Activated naive CD4-positive, alpha-beta T cell (primary cell): ENCODE measurements at places on chromosomes 2 and 18.

DNA sequence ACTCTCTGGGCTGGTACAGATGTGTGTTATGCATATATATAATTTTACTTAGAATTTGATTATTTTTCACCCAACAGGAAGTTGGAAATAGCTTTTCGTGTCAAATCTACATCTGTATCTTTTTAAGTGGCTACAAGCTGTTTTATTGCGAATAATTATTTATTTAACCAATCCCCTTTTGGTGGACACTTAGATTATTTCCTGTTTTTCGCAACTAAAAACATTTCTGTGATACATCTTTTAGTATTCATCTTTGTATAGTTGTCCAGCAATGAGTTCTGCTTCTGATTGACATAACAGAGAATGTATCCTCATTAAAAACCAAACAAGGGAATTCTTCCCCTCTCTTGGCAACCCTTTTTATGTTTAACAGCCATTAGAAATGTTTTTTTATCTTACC is 16.6 kb downstream of the SEC11C start:
- DNase-seq, result no peak

GRCh38 chr18:72867746-72868584 is at the start of gene NETO1:
Gene NETO1, minus strand, starts transcription at chr18:72867987. Its CDS starts 696 bp downstream, at chr18:72867291.
- DNase-seq, result no peak

DNA sequence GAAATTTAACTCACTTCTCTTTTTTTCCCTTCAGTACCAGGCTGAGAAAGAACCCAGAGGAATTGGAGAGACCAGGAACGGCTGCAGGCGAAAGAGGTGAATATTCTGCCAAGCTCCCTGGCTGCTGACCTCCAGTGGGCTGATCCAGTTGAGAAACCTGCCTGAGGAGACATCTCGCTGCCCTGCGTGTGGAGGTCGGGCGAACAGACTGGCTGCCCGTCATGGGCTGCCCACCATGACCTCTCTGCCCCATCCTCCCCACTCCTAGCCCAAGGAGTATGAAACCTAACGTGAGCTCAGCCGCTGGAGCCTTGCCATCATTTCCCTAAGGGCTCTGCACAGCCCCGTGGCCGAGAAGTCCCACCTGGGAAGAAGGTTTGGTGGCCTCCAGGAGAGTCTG is 148.8 kb upstream of the SALL3 start:
- no peak for DNase-seq

DNA sequence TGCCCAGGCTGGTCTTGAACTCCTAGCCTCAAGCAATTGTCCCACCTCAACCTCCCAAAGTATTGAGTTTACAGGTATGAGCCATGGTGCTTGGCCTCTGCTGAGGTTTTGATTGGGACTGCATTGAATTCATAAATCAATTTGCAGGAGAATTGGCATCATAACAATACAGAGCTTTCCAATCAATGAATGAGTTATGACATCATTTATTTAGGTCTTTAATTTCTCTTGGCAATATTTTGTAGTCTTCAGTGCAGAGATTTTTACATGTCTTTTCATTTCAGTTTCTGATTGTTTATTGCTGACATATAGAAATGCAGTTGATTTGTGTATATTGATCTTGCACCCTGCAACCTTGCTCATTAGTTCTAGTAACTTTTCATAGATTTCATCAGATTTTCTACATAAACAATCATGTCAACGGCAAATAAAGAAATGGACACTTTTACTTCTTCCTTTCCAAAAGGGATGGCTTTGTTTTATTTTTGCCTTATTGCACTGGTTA is 119.9 kb downstream of the TFCP2L1 start:
- no peak for DNase-seq

- no peak for DNase-seq
Measured at GRCh38 chr18:62183578-62184195, 3.2 kb downstream of the PIGN start.

GRCh38 chr2:32711219-32711618 is 83.4 kb downstream of the TTC27 start:
- DNase-seq, result no peak
